ENCODE measurements at places on chromosomes 1 and 21. TPM values are rescaled to one million over a fixed set of nuclear protein-coding genes. Genes with fewer than 3 reads are reported as not detected.

The AGT gene
- 3.3 TPM for total RNA-seq

The C1orf53 gene
- total RNA-seq, result 10.5 TPM

The DCST1 gene
- 9.4 TPM for total RNA-seq

The CFAP74 gene
- total RNA-seq, result 16.4 TPM

The AMY1A gene
- total RNA-seq, result not detected

The S100A16 gene
- 158 TPM for total RNA-seq

The LYPLA2 gene
- total RNA-seq, result 47.8 TPM

The OR14K1 gene
- total RNA-seq, result 2.8 TPM

DNA sequence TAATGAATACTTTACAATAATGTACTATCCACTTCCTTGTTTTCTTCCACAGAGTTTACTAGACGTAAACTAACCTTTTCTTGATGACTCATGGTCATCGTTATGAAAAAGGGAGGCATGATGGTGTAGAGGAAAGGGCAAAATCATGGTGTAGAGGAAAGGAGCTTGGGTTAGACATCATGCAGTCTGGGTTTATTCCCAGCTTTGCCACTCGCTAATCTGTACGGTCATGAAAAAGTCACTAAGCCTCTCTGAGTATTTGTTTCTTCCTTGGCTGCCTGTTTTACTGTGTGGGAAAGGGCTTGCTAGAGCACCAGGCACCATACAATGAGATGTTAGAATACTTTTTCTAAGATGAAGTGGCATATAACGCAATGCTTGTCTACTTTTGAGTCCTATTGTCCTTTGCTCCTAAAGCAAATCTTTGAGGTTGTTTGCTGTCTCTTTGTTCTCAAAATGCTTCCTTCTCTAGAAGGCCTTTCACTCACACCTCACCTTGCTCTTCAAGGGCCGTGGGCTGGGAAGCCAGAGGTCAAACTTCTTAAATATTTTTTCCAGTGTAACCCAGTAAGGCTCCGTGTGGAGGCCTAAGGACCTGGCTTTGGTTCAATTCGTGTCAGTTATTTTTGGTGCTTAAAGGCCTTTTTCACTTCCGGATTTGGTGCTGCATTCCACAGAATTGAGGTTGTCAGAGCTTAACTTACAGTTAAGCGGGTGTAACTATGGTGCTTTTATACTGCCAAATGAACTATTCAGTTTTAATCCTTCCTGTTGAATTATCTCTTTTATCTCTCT, 9.9 kb upstream of the ETV3 start:
- no peak for DNase-seq

GRCh38 chr1:7250176-7250575, 464.9 kb downstream of the CAMTA1 start:
- no peak for DNase-seq

- no peak for DNase-seq
Measured at GRCh38 chr1:48661726-48662463, 114.8 kb downstream of the BEND5 start.

- DNase-seq, result no peak
Measured at GRCh38 chr1:235972311-235972689, 92.6 kb downstream of the NID1 start.

- DNase-seq, result peak; percentile 26
Measured at GRCh38 chr1:28329395-28330153, 734 bp downstream of the MED18 start.

DNA sequence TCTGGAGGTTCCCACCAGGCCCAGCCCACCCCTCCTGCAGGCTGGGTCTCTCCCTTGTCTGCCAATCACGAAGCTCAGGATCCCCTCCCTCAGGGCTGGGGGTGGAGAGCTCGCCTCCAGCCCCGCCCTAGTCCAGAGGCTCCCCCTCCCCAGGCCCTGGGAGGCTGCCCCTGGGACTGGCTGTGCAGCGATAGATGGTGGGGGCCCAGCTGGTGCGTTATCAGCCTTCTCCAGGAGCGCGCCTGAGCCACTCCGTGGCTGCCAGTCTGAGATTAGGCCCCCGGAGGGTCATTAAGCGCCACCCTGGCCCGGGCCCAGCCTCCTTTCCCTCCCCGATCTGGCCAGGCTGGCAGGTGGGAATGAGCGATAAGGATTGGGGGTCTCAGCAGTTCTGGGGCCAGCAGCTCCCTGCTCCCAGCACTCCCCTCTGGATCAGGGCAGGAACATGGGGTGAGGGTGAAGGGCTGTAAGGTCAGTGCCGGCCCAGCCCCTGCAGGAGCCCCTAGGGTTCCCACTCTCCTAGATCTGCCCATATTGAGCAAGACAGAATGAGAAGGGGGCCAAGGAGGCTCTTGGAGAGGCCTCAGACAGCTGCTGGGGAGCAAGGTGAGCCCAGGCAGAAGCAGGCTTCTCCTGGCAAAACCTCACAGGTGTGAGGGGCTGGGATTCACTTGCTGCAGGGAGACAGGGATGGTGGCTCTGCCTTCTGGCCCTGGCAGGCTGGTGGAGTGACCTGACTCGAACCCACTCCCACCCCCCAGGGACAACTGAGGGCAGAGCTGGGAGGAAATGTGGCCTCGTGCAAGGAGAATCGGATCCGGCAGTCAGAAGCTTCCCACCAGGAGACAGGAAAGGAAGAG, 8.5 kb downstream of the PDZK1IP1 start:
- no peak for DNase-seq

DNA sequence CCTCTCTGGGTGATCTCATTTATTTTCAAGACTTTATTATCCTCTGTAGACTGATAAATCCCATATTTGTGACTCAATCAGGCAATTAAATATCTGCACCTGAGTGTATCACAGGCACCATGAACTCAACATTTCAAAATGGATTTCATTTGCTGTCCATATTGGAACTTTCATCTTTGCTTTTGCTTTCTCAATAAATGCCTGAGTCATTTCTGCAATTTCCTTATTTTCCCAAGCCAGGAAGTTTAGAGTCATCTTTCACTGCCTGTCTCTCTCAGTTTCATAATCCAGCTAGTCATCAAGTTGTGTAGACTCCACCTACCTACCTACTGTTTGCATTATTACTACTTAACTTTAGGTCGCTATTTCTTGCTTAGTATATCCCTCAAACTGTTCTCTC, 540.9 kb downstream of the LMO4 start:
- DNase-seq, result no peak

DNA sequence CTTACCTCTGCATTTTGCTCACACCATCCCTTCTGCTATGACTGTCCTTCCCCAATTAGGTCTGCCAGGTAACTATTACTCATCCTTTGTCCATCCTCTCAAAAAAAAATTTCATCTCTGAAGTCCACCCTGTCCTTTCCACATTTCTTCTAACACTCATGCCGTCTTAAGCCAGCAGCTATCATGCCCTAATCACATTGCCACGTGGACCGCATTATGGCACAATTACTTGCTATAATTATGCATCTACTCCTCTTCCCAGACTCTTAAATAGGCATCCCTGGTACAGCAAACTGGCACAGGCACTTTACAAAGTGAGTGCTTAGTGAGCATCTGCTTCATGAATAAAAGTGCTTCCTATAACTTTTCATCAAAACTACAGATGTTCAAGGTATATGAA, 295.4 kb upstream of the ESRRG start:
- no peak for DNase-seq

DNA sequence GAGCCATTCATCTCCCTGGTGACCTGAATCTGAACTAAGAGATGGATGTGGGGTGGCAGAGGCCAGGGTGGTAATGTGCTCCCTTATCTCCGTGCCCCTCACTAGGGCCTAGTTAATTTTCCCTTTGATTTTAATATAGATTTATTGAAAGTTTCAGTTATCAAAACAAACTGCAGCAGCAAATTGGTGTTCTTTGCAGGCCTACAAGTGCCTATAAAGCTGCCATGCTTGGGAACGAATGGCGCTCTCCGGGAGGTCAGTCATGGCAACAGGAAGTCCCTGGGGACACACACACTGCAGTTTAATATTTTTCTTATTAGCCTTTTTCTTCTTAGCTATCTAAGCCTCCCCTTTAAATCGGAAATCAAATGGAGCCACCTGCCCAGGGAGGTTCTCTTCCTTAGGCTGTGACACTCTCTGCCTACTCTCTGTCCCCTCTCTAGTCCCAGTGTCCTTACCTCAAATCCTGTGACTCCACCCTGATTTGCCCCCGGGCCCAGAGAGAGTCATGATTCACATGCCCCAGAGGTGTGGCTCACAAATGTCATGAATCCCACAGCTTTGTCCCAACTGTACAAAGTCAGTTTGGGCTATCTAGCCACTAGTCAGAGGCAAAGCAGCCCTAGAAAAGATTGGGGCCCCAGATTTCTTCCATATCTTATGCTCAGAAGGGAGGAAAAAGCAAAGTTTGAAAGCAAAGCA, 4.3 kb upstream of the ERI3 start:
- no peak for DNase-seq

- DNase-seq, result no peak
Measured at GRCh38 chr21:42843056-42843455, 36.3 kb downstream of the WDR4 start.

- no peak for DNase-seq
Measured at GRCh38 chr1:168368131-168368530, 87.5 kb downstream of the TBX19 start.

- no peak for DNase-seq
Measured at GRCh38 chr1:215717677-215718426, 150.7 kb downstream of the KCTD3 start.

DNA sequence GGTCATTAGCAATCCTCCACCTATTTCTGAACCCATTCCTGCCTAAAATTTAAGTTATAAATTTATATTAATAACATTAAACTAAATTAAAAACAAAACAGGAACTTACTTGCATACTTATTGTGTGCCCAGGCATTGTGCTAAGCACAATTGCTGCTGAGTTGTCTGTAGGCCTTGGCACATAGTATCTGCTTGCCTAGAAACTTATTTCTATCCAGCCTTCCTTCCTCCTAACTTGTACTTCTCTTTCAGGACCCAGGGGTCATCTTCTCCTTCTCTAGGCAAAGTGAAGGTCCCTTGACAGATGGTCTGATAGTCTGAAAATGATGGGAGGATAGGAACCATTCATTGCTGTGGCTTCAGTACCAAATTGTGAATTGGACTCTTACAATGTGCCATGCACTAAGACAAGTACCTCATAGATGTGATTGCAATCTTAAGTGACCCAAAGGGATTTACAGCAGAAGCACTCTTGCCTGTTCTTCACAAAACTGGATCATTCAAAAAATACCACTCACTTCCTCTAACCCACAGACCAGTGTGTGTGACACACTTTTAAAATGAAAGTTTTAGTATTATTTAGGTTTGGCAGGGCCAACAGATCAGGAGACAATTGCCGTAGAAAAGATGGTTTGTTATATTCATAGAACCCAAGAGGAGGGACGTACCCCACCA, 10.3 kb upstream of the CD101 start:
- no peak for DNase-seq

GRCh38 chr1:22452481-22452957, 868 bp downstream of the ZBTB40 start:
- peak; percentile 44 for DNase-seq

DNA sequence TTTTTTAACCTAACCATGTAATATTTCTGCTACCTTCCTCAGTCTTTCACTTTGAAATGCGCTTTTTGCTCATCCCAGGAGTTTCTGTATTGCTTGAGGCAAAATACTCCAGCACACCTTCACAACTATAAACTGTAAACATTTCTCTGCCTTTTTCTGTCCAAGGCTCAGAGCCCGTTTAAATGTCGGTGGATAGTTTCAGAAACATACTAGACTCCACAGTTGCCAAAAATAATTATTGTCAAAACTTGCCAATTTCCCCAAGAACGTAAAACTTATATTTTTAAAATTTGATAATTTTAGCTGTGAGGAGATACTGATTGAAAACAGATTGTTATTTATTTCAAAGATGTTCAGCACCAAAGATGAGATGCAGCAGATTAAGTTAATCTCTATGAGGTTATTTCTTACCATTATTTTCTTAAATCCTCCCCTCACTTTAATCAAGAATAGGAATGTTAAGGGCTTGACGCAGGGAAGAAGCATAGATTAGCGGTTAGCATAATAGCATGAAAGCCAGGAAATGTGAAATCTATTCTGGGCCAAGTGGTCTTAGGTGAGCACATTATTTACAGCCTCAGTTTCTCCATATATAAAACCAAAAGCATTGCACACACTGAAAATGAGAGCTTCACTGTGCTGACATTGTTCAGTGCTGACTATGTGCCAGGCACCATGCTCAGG, 91.5 kb upstream of the ESRRG start:
- DNase-seq, result no peak

- DNase-seq, result no peak
Measured at GRCh38 chr1:195012995-195013394, 1595.2 kb downstream of the KCNT2 start.

GRCh38 chr1:212745303-212745702, 45.7 kb upstream of the BATF3 start:
- no peak for DNase-seq

DNA sequence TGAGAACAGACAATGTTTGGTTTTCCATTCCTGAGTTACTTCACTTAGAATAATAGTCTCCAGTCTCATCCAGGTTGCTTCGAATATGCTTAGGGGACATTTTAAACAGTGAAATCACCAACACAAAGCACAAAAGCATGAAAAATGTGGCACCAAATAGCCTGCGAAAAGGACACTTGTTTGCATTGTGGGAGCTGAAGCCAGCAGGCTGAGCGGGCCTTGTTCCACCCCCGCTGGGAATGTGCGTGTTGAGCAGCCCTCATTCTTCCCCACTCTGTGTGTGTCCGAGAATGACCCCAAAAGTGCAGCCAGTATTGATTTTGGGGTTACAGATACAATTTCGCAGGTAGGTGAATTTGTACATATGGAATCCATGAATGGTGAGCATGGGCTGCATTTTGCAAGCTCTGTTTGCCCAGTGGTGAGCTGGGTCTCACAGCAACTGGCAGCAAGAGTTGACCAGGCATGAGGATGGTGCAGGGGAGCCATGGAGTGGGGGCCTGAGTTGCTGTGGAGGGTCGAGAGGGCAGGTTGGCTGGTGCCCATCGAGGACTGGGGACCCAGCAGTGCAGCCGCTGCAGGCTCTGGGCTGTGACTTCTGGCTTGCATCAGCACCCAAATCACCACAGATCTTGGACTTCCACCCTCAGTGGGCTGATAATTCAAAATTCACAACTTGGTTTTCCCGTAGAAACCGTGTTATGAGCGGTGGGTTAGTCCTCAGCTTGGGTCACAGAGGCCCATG, 29.4 kb downstream of the NENF start:
- no peak for DNase-seq

DNA sequence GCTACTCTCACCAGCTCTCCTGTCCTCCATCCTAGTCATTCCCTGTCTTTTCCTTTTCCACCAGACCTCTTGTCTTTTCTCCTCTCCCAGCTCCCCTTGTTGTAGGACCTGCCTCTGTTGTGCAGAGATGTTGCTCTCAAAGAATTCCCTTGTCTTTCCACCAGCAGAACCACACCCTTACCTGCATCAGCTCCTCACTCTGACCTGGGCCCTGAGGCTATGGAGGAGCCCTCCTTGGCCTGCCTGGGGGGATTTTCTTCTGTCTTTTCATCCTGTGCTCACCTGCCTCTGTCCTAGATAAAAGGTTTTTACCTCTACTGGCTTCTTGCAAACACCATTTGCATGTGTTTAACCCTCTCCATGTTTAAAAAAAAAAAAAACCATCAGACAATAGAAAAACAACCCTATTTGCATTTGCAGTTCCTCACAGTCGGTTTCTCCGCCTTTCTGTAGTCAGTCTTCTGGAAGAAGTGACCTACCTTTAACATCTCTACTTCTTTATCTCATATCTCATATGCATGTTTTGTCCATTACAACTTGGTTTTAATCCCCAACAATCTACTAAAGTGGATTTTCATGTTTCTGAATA, 12.1 kb downstream of the FCRL5 start:
- no peak for DNase-seq

GRCh38 chr1:29356663-29357062, 120.3 kb downstream of the PTPRU start:
- DNase-seq, result peak; percentile 55

Measured in testis (tissue), 5 donors.